ENCODE measurements at places on chromosomes 11 and 22. TPM values are rescaled to one million over a fixed set of nuclear protein-coding genes. Genes with fewer than 3 reads are reported as not detected.

The VPREB3 gene
- not detected for polyA plus RNA-seq

DNA sequence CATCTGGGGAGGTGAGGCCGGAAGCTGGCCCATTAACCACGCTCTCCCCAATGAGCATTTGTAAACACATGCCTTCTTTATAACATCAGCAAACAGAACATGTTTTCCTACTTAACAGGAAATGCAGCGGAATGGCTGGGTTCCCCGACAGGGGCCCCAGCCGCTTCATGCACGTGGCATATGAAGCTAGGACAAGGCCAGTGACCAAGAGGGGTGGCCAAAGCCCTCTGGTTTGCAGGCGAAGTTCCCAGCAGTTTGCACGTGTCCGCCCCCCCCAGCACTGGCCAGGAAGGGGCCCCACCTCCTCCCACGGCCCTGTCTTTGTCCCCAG, 38.7 kb upstream of the LINC01488 start:
- DNase-seq = peak; percentile 64

- no peak for DNase-seq
These were observed 41.2 kb upstream of the POLD3 start for GRCh38 chr11:74550991-74551753.

DNA sequence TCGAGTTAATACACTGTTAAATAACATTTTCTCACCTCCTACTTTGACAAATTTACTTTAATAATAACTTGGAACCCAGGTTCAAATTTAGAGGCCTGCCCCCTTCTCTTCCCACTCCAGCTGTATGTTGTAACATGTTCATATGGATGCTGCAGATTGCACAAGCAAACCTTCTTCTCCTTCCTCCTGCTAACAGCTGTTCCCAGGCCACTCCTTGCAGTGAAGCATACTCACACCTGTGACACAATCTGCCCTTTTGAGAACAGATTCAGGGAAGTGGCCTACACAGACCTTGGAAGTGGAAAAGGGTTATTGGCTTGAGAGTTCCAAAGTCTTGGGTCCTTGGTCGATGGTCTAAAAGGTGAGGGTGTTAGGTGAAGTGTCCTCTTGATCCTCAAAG, 131.9 kb downstream of the TEAD1 start:
- no peak for DNase-seq

The KCNJ4 gene
- 0.18 TPM for polyA plus RNA-seq

The MS4A6A gene
- 14.2 TPM for polyA plus RNA-seq

GRCh38 chr11:9385327-9385899, 961 bp downstream of the IPO7 start:
- DNase-seq = no peak

DNA sequence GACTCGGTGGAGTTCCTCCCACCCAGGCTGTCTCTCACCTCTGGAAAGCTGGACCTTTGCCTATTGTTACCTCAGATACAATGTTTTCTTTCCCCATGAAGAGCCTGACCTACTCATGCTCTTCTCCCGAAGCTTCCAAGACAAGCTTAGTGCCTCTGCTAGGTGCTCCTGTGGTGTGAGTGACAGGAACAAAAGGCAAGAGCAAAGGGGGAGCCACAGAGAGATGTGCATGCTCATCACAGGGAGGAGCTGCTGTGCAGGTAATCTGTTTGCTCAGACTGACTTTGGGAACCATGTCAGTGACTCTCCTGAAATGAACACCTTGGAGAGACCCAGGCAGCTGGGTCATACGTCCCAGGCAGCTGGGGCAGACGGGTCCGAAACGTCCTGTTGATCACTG, 53.6 kb upstream of the VSTM5 start:
- no peak for DNase-seq

DNA sequence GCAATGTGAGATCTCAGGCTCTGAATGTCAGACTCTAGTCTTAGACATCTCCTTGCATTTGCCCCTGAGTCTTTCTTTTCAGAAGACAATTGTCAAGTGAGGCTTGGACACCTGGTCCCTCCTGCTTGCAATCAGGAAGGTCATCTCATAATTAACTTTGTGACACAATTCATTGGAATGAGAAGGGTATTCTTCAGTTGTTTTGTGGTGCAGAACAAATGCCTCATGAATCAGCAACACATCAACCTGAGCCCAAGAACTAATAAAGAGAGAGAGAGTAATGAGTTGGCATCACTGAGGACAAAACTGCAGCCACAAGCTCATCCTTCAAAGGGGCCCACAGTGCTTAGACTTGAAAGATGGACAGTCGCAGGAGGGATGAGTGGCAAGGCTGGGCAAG, 375.8 kb downstream of the INSC start:
- DNase-seq = no peak

- DNase-seq = no peak
These were observed 1484.5 kb upstream of the TENM4 start for GRCh38 chr11:80925321-80925720.

- DNase-seq = no peak
These were observed 52.0 kb upstream of the PRSS23 start for GRCh38 chr11:86748296-86748695.

DNA sequence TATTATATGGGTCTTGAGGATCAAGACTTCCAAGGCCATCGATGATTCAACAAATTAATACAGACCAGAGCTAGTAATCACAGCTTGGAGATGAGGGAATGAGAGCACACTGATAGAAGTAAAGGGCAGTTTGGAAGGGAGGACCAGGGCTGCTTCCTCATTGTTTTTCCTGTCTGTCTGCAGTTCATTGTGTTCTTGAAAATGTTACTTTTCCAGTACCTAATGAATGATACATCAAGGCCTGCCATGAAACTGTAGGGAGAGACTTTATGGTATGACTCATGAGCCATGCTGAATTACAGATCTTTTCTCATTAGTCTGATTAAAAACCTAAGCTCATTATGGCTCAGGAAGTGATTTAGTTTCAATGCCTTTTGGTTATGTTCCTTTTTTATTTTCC, 855.6 kb downstream of the KCNA4 start:
- DNase-seq = no peak

GRCh38 chr11:117953024-117953671, 23.9 kb upstream of the TMPRSS13 start:
- DNase-seq = no peak

The OR10A2 gene
- polyA plus RNA-seq = 0.08 TPM

DNA sequence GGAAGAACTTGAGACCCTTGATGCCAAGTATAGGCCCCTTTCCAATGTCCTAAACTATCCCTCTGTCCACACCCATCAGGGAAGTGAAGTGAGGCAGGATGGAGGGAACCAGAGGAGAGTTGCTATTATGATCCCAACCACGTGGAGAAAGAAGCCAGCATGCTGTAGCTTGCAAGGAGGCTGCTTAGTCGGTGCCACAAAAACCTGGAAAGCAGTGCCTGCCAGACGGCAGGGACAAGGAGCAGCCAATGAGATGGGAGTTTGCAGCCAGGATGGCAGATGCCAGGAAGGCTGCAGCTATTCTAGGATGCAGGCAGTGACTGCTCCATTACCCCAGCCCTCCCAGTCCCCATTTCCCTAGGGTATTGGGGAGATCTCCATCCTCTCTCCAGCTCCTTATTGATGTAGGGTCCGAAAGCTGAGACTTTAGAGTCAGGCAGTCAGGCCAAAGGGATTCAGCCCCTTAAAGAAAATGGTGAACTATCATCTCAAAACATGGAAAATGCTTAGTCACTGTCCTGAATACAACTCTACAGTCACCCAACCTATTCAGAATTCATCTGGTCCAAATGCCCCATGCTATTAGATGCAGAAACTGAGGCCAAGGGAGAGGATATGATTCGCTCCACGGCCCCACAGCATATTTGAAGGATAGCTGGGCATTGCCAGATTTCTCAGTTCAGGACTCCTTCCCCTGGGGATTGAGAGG, 18.4 kb upstream of the LRRC55 start:
- no peak for DNase-seq

- DNase-seq = no peak
These were observed 54.8 kb downstream of the PTPRJ start for GRCh38 chr11:48034926-48035871.

- DNase-seq = no peak
These were observed 52.0 kb upstream of the DEPDC7 start for GRCh38 chr11:32963721-32964120.

- no peak for DNase-seq
These were observed 960 bp downstream of the TSSC4 start for GRCh38 chr11:2401436-2401984.

DNA sequence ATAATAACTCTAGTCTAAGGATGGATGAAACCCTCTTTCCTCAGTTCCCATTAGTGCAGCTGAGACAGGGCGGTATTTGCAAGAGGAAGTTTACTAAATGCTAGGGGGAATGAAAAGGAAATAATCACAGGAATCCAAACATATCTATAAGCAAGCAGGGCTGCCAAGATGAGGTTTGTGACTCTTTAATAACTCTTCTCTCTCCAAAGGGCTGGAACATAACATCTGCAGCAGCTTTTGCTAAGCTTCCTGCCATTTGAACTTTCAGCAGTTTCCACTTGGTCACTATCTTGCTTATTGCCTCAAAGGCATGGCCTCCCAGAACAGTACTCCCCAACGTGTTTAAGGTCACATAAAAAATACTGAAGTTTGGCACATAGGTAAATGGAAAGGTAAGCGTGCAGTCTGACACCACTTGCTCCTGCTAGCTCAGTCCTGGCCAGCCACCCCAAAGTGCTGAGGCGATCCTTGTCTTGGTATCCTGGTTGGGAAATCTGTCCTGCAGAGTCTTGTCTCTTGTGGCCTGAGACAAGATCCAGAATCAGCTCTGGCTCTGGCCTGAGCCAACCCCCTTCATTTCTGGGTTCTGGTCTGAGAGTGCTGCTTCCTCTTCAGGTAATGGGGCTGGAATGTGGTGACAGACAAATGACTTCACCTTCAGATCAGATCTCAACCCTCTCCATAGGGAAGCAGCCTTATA, 81.8 kb downstream of the KCNC1 start:
- no peak for DNase-seq

GRCh38 chr11:6705905-6706535, 22.9 kb upstream of the MRPL17 start:
- peak; percentile 76 for DNase-seq

- no peak for DNase-seq
These were observed 67.5 kb downstream of the NFAM1 start for GRCh38 chr22:42364604-42365110.

- DNase-seq = no peak
These were observed 681 bp upstream of the ARHGEF12 start for GRCh38 chr11:120335556-120335907.

GRCh38 chr11:116856423-116856822, 19.0 kb upstream of the APOA1 start:
- DNase-seq = no peak

DNA sequence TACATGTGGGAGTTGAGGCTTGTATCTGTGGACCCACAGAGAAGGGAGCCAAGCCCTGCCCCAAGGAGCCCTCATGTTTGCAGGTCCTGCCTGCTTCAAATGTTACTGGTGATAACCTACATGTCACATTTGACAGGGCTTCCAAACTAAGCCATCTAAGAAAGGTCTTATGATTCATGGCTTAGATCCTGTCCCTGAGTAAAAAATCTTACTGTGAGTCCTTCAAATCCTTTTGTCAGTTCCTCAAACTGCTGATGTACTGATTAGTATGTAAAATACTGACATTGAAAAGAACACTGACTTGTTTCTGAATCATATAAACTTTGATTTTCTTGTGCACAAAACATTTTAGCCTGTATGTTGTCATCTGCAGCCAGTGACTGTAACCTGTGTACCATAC, 1.0 kb upstream of the PANX1 start:
- no peak for DNase-seq

The KRTAP5-8 gene
- 1.3 TPM for polyA plus RNA-seq

DNA sequence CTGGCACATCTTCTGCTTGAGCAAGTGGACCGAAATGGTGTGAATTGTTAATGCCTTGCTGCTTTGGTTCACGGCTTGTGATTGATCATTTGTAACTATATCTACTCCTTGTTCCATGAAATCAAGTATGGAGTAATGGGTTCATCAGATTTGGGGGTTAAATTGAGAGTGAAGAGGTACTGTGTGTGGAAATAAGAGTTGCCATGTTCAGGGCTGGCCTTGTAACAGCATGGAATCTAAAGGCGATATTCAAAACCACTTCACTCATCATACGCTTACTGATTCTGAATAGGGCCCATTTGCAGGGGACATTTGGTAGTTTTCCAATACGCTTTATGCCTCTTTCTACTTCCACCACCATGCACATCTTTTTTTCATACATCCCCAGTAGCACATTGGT, 122.2 kb downstream of the DCDC1 start:
- no peak for DNase-seq

- peak; percentile 36 for DNase-seq
These were observed 607 bp downstream of the PLAAT3 start for GRCh38 chr11:63613517-63614135.

The NLRP14 gene
- 0.83 TPM for polyA plus RNA-seq

The UPK3A gene
- 1.5 TPM for polyA plus RNA-seq

DNA sequence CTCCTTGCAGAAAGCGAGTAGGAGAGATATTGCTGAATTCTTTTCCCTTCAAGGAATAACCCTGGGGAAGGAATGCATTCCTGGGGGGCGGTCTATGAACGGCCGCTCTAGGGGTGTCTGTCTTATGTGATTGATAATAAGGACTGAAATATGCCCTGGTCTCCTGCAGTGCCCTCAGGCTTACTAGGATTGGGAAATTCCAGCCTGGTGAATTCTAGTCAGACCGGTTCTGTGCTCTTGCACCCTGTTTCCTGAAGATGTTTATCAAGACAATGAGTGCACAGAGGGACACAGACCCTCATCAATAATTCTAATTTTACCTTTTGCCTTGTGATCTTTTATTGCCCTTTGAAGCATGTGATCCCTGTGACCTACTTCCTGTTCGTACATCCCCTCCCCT, 140.7 kb downstream of the LUZP2 start:
- no peak for DNase-seq

GRCh38 chr11:6856871-6857270, 6.0 kb upstream of the OR10A2 start:
- DNase-seq = no peak

The OOSP3 gene
- polyA plus RNA-seq = not detected

DNA sequence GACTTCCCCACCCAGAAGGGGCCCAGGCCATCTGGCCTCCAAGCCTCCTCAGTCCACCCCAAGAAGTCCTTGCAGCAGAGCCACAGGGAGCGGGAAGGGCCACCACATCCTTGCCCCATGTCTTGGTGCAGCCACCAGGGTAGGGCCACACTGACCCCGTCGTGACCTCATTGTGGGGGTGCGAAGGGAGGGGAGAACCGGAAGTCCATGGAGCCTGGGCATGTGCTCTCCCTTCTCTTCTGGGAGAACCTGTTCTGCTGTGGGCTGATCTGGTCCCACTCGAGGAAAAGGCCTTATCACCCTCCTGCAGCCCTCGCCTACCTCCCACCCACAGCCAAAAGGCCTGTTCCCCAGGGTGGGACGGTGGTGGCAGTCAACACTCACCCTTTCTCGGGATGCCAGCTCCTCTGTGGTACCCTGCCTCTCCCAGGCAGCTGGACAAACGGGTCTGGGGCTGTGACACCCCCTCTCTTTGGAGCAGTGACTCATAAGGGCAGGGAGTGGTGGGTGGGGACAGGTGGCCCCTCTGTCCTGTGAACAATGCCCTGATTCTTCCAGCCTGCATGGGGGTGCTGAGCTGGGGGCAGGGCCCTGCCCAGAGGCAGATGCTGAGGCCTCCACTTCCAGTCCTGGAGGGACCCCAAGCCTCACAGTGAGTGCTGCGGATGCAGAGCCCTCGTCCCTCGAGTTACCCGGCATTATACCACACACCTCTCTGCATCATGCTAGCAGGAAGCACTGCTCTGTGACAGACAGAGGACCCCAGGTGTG, 14.6 kb upstream of the CTSD start:
- no peak for DNase-seq
